Globus pallidus (tissue), 1 donor: ENCODE measurements at places on chromosomes 2 and 18.

GRCh38 chr2:96763511-96764252 is 3.0 kb downstream of the CNNM4 start:
- peak; percentile 18 for DNase-seq

- peak; percentile 97 for DNase-seq
These were observed 997 bp downstream of the BOK start for GRCh38 chr2:241559323-241560161.

- no peak for DNase-seq
These were observed 12.7 kb downstream of the KCNF1 start for GRCh38 chr2:10924441-10924840.

DNA sequence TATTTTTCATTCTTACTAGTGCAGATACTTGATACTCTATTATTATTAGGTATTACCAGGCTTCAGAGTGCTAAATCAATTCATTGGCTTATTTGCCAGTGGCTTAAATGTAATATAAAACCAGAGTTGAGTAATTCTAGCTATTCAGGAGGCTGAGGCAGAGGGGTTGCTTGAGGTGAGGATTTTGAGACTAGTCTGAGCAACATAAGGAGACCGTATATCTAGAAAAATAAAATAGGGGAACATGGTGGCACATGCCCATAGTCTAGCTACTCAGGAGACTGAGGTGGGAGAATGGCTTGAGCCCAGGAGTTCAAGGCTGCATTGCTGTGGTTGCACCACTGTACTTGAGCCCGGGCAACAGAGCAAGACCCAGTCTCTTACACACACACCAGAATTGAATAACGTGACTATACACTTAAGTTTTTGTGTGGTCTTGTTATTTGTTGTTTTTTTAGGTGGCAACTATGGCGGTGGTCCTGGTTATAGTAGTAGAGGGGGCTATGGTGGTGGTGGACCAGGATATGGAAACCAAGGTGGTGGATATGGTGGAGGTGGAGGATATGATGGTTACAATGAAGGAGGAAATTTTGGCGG is 4.8 kb downstream of the HNRNPA3 start:
- no peak for DNase-seq

DNA sequence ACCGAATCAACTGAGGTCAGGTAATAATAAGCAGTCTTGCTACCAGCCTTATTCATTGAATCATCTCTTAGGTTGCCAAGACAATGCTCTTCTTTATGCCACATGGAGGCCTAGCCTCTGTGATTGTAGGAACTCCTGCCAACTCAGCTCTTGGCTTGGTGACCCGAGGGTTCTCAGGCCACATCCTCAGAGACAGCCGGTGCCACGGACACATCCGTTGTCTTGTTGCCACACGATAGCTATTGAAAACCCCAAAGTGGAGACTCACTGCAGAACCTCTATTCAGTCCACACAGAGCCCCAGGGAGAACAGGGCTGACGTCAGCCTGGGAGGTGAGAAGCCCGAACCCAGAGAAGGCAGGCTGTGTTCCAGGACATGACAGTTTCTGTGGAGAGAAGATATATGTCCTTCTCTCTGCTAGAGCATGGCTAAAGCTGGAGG is 53.5 kb upstream of the TGFA start:
- peak; percentile 58 for DNase-seq

DNA sequence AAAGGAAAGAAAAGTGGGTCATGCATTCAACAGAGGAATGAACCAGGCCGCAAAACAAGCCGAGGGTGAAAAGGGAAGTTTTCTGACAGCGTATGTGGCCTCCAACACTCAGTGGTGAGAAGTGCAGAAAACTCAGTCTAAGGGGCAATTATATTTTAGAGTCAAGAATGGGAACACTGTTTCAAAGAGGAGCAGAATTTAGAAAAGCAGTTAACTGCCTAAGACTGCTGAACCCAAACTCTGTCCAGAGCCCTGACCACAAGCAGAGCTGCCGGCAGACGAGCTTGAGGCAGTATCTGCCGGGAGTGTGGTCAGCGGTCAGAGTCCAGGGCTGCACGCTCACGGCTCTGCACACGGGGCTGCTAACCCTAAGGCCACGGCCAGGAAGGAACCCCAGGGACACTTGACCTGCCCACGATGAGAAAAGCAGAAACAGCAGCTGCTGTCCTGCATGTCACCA is 347.0 kb upstream of the ID2 start:
- peak; percentile 15 for DNase-seq

DNA sequence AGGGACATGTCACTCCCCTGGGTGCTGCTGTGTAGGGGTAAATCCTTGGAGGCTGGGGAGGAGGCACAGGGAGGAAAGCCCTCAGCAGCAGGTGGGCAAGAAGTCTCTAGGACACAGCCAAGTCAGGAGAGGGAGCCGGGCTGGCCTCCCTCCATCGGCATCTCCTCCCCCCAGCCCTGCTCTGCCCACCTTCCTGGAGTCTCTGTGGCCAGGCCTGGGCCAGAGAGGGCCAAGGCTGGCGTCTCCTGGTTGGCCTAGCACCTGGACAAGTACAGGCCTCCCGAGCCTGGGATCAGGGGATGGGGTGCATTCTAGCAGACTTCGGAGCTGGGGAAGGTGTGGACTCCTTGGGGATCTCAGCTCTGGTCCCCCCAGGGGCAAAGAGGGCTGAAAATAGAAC is 1.8 kb downstream of the SPEG start:
- no peak for DNase-seq

DNA sequence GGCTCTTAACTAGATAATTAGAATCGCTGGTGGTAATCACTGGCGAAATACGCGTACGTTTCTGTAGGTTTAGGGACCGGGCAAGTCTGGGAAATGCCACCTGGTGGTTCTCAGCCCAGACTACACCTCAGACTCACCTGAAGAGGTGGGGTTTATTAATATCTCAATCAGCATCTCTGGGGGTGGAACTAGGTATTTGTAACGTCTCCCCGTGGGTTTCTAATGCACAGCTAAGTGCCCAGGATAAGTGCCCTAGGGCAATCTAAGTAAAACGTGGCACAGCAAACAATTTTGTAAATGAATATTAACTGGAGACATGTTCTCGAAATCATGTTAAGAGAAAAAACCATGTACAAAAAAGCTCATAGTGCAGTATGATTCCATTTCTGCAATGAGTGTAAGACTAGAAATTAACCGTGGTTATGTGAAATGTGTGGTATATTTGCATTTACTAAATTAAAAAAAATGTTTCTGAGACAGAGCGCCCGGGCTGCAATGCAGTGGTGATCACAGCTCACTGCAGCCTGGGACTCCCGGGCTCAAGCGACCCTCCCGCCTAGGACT is 760 bp upstream of the CNOT11 start:
- DNase-seq, result no peak

- DNase-seq, result no peak
These were observed 94.6 kb upstream of the MCFD2 start for GRCh38 chr2:47010176-47010575.

- DNase-seq, result peak; percentile 11
These were observed 348.4 kb upstream of the RAB12 start for GRCh38 chr18:8260827-8261226.

GRCh38 chr2:223981241-223981640 is 24.0 kb downstream of the MRPL44 start:
- DNase-seq, result no peak

DNA sequence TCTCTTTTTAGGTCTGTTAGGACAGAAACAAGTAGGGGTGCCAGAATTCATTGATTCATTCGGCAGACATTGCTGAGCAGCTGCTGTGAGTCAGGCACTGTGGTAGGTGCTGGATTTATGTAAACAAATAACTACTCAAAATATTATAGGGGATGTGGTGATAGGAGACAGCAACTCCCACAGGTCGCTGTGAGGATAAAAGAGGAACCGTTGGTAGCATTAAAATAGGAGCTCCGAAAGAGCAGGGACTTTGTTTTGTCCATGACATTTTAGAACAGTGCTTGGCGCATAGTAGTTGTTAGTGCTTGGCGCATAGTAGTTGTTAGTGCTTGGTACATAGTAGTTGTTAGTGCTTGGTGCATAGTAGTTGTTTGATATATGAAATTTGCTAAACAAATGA is 29.2 kb downstream of the ATP6V1C2 start:
- DNase-seq, result no peak

DNA sequence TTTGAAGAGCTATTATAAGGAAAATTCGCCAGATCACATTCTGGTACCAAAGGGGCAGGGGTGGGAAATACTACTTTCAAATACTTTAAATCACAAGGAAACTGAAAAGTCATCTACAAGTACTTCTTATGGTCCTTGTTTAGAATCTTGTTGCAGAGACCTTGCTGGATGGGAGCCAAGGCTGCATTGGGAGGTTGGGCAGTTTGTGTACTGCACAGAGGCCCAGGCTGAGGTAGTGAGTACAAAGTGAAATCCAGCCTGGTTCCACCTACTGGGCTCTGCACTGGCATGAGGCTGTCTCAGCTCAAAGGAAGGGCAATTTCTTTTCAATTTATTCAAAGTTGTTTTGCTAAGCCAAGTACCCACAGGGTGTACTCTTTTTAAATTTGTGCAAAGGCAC is 140.3 kb upstream of the DLX2 start:
- DNase-seq, result no peak

DNA sequence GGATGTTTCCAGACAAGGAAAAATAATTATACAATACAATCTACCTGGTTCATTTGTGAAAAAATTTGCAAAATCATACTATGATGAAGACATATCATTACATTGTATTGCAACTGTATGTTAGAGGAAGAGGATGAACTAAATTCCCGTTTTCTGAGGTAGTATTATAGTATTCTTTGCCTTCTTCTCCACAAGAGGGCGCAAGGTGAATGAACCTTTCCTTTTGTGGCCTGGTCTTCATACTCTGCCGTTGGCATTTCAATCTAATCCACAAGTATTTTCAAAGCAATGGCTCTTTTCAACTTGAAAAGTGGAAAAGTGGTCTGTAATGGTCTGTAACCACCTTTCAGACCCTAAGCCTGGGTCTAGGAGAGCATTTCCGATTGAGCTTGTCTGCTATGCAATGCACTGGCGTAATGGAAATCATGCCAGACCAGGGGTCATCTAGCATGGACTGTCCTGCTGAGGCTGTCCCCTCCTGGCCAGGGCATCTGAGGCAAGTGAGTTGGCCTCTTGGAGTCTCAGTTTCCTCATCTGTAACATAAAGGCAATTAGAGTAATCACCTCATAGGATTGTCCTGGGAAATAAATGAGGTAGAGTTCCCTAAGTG is 30.8 kb upstream of the ZNF396 start:
- peak; percentile 77 for DNase-seq

- DNase-seq, result peak; percentile 79
These were observed 492.0 kb downstream of the TNS1 start for GRCh38 chr2:217510771-217511291.

DNA sequence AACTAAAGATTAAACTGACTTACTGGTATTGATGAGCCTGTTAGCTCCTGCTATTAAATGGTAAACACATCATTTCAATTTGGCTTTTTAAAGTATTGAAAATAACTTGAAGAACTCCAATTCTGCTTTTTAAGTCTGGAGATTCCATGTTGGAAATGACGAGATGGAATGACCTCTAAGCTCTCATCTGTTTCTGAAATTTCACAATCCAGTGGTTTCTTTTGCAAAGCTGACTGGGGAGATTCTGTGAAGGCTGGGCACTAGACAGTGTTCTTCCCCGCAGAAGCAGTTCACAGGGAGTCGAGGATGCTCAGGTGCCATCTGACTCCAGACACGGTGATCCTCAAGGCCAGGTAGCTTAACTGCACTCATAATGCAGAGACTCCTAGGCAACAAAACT is 44.7 kb downstream of the DHRS9 start:
- no peak for DNase-seq

- DNase-seq, result no peak
These were observed 9.0 kb downstream of the PMAIP1 start for GRCh38 chr18:59908799-59909198.

DNA sequence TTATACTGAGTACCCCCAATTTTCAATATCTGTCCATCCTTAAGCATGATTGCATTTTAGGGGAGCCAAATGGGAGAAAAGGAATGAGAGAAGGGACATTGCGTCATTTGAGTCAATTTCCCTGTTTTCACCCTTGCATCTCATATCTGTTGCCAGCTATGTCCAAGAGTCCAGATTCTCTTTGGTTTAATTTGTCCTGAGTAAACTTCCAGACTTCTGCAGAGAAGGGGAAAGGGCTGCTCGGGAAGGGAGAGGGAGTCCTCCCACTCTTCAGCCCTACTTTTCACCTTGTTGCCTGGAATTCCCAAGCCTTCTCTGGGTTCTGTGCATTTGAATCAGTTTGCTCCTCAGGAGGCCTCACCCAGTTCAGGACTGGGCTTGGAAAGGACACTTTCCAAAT is 16.5 kb downstream of the GREB1 start:
- no peak for DNase-seq

GRCh38 chr18:11752116-11752911 is 63.2 kb downstream of the GNAL start:
- DNase-seq, result no peak

- no peak for DNase-seq
These were observed 1.7 kb downstream of the TMSB10 start for GRCh38 chr2:84906900-84907714.

DNA sequence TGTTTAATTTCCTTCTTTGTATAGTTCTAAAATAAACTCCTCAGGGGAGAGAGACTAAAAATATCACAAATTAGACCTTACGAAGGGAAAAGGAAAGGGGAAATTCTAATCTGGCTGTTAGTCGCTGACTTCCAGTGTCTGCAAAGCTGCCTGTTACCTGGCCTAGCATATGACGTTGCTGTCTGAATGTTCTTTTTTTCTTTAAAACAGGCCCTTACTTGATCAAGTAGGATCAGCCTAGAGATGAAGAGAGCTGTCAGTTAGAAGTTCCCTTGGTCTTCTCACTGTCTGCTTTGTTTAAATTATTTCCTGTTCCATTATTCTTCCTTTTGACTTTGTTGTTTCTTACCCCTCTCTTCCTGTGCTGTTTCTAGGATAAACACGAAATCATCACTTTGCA is 11.2 kb downstream of the NCK2 start:
- no peak for DNase-seq

- DNase-seq, result peak; percentile 42
These were observed 44.3 kb downstream of the SERTAD2 start for GRCh38 chr2:64609227-64609941.

- DNase-seq, result no peak
These were observed 6.8 kb upstream of the DNAJB2 start for GRCh38 chr2:219272356-219272755.

GRCh38 chr2:54579682-54580620 is 123.8 kb downstream of the SPTBN1 start:
- no peak for DNase-seq

DNA sequence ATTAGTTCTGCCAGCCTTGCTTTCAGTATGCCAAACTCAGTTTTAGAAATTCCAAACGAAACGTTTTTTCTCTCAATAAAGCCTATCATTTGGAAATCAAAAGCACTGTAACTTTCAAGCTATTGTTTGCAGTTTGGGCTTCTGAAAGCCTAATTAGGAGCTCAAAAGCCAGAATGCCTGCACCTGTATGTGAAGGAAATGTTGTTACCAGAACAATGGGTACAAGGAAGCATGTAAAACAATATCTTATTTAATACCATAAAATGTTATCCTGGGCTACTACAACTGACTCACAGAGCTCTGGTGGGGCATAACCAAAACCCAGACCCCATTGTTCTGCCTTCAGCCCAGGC is 12.6 kb upstream of the GULP1 start:
- no peak for DNase-seq
